NCI-H748 treated with DMSO at 0.1 percent for 48 hours (cell line): ENCODE measurements at places on chromosomes 4 and X.

DNA sequence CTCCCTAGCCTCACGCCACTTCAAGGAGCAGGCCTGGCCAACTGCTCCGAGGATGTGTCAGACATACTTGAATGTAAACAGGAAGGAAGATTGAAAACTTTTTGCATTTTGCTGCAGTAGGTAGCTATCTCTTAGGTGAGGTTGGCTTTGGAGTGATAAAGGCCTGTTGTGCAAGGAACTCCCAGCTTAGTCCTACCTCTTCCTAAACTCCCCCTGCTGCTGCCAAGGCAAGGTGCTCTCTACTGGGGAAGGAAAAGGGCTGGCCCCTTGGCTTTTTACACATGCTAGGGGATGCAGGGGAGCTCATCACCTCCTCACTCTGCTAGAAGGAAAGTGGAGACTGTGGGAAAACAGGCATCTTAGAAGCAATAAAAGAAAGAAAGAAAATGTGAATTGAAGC, 10.7 kb upstream of the BRS3 start:
- DNase-seq, result no peak

DNA sequence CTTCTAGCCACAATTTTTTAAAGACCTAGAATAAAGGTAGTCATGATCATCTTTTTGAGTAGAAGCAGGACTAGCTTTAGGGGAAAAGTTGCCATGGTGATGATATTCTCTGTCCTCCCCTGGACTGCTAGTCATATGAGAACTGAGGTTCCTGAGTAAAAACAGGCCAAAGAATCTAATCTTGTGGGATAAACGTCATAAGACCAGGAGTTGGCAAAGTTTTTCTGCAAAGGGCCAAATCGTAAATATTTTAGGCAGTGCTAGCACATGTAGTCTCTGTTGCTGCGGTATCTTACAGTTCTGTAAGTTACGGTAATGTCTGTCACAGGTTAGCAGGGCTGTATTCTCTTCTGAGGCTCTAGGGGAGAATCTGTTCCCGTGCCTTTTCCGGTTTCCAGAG, 3.4 kb downstream of the PRPS2 start:
- DNase-seq, result no peak

- DNase-seq, result no peak
Measured at GRCh38 chr4:119197772-119198212, 14.7 kb upstream of the USP53 start.

- no peak for DNase-seq
Measured at GRCh38 chr4:117417856-117418255, 332.5 kb upstream of the TRAM1L1 start.

DNA sequence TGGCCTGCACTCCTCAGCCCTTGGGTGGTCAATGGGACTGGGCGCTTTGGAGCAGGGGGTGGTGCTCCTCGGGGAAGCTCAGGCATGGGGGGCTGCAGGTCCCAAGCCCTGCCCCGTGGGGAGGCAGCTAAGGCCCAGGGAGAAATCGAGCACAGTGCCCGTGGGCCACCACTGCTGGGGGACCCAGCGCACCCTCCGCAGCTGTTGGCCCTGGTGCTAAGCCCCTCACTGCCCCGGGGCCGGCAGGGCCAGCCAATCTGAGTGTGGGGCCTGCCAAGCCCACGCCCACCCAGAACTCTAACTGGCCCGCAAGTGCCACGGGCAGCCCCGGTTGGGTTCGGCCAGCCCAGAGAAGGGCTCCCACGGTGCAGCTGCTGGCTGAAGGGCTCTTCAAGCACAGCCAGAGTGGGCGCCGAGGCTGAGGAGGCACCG, 30.9 kb upstream of the IL15 start:
- no peak for DNase-seq

DNA sequence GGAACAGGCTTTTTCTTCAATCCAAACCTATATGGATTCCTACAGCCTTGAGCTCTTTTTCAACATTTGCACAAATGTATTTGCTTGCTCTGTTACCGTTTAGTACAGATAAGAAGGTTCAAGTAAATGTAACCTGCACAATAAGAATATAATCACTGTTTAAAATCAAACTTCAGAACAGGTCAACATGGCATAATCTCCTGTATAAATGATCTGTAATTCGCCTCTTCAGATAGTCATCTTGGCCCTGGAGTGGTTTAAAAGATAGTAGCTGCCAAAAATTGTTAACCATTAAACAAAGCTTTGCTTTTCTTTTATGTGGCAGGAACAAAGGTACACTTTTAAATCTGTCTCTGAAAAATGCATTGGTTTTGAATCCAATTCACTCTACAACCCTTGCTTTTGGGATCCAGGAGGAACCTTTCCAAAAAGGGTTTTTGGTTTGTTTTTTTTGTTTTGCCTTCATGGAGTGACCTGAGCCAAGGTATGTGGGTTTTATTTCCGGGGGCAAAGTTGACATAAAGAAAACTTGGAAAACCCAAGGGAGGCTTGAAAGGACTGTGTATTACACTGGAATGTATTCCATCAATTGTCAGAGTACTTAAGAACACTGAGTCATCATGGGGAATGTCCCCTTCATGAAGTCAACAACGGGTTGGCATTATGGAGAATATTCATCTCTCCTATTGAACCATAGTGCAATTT, 210.4 kb upstream of the HCCS start:
- DNase-seq, result no peak

DNA sequence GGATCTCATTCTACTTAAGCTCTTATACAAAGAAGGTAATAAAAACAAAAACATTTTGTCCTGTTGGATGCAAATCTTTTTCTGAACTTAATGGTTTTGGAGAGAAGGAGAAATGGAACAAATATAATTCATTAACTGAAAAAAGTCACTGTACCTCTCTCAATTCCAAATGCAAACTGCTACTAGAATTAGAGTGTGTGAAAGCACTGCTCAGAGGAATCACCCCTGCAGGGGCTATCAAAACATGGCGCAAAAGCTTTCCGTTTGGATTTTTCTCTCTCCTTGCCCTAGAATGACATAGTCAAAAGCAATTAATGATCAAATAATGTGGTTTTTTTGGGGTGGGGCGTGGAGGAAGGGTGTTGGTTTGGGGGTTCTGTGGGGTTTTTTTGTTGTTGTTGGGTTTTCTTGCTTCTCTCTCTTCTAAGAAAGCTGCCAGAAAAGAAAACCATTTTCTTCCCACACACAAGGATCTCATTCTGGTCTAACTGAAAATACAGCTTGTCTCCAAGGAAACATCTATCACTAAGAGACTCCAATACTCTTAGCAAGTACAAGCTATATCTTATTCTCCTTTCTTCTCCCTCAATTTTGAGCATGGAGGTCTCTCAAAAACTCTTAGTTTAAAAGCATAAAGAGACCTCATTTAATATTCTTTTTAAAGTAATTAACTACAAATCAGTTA, 41.6 kb downstream of the USP46 start:
- no peak for DNase-seq

GRCh38 chrX:12978205-12979025, 3.5 kb downstream of the TMSB4X start:
- DNase-seq, result peak; percentile 35

DNA sequence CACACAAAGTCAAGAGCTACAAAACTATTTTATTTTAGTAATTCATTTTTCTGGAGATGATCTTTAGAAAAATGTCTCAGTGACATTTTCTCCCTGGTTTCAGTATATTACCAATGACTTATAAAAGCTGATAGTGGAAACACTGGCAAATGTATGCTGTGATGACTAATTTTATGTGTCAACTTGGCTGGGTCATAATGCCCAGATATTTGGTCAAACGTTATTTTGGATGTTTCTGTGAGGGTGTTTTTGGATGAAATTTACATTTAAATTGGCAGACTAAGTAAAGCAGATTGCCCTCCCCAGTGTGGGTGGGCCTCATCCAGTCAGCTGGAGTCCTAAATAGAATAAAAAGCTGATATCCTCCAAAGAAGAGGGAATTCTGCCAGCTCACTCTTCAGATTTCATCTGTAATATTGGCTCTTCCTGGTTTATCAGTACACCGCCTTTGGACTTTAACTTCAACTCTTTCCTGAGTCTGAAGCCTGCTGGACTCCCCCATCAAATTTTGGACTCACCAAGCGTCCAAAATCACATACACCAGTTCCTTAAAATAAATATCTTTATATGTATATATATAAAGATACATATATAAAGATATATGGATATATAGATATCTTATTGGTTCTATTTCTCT, 31.2 kb upstream of the RAB40A start:
- no peak for DNase-seq

GRCh38 chr4:33715841-33716395, 2528.4 kb downstream of the ARAP2 start:
- no peak for DNase-seq

DNA sequence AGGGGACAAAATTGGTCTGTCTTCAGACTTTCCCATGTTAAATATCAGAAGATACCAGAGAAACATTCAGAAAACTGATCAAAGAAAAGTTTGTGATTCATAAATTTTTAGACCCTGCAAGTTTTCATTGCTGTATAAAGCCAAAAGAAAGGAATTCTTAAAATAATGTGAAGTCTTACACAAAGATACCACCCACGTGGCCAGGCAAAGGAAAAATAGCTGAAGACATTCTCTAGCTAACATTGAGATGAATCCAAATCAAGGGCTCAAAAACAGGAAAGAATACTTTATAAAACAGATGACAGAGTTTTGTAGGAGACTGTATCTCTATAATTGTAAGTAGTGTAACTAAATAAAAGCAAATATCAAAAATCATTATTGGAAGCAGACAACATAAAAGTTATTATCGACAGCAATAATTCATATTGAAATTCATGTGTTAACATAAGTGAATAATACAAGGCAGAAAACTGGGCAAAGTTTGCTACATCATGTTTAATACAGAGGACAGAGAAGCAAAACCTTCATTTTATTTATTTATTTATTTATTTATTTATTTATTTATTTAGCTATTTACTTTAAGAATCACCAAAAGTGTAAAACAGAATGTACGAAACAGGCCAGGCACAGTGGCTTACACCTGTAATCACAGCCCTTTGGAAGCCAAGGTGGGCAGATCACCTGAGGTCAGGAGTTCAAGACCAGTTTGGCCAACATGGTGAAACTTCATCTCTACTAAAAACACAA, 204.6 kb upstream of the SLIT2 start:
- DNase-seq, result no peak

DNA sequence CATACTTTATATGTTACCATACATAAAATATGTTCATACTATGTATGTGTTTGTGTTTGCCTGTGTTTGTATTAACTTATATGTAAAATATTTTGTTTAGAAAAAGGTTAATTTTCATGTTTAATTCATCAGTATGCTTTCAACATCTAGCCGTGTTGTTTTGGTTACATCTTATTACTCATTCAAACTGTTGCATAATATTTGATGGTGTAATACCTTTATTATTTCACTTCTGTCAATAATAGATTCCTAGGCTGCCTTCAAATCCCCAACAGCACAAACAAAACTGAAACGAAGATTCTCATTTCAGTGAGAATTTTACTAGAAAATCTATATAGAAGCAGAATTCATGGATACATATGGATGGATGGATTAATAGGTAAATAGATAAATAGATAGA, 462.3 kb upstream of the ADGRL3 start:
- DNase-seq, result no peak

- DNase-seq, result no peak
Measured at GRCh38 chr4:38802561-38803355, 1.8 kb downstream of the TLR1 start.

DNA sequence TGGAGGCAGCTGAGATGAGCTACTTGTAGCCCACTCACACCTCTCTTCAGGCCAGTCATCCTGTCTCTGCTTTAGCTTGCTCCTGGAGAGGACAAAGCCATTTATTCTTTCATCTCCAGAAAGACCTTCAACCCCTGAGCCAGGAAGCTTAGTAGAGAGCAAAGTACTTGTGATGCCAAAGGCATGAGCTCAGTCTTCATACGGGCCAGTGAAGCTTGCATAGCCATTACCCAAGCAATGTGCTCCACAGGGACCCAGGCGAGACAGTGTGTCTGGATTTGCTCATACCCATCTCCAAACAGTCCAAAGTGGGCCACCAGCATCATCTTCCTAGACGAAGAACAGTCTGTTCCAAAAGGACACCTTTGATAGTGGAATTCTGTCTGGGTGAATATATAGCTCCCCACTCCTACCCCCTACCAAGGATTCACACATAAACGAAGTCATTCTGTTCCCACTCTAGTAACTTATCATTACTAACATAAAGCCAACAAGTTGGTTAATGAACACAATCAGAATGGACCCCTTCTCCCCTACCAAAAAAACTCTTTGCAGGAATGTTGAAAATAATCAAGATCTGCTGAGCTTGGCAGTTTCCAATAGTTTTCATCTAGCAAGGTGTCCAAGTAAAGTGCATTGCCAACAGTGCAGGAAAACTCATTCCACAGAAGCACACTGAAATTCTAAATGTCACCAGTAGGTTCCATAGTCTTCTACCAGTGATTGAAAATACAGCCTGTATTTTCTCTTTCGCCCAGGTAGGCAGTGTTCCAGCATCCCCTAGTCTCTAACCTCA, 6.7 kb downstream of the TNMD start:
- DNase-seq, result no peak

- DNase-seq, result peak; percentile 19
Measured at GRCh38 chrX:10722851-10723250, 102.5 kb upstream of the MID1 start.

DNA sequence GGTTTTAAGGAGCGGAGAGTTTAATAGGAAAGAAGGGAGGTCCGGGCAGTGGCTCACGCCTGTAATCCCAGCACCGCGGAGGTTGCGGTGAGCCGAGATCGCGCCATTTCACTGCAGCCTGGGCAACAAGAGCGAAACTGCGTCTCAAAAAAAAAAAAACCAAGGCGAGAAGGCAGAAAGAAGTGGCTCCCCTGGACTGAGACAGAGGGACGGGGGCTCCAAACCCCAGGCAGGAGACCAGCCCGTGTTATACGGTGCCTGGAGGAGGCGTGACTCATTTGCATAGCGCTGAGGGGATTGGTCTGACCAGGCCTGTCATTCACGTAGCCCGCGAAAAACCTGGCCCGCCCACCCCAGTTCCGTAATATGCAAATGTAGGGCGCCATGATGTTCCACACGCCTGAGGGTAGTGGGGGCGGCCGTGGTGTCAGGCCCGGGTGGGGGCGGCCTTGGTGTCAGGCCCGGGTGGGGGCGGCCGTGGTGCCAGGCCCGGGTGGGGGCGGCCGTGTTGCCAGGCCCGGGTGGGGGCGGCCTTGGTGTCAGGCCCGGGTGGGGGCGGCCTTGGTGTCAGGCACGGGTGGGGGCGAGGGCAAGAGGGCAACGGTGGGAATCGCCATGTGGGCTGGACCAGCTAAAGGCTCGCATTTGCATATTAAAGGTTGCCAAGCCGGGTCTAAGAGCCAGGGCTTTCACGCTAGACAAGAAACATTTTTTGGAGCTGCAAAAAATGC, 2.1 kb downstream of the PLCXD1 start:
- no peak for DNase-seq

- DNase-seq, result peak; percentile 38
Measured at GRCh38 chr4:142719854-142720541, 126.1 kb downstream of the INPP4B start.

DNA sequence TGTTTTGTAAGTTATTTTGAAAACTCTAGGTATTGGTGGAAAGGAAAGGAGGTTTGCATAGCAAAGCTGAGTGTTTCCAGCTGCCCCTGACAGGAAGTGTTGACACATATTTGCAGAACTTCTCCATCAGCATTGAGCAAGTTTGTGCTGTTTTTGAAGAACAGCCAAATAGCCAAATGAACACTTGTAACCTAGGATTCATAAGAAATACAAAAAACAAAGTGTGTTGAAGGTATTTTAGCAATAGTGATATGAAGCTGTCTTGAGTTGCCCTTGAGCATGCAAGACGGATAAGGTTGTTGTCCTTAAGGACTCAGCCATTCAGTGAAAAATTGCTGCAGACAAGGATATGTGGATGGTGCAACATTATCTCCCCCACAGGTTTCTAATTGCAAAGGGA, 68.3 kb upstream of the PGM2 start:
- no peak for DNase-seq

- no peak for DNase-seq
Measured at GRCh38 chr4:152107736-152108500, 347.1 kb upstream of the GATB start.

- DNase-seq, result peak; percentile 74
Measured at GRCh38 chr4:73653695-73654106, 33.5 kb upstream of the RASSF6 start.
